ENCODE measurements at places on chromosomes 6 and 20.

GRCh38 chr20:61884571-61885389, 180.9 kb downstream of the TAF4 start:
- DNase-seq, result no peak

DNA sequence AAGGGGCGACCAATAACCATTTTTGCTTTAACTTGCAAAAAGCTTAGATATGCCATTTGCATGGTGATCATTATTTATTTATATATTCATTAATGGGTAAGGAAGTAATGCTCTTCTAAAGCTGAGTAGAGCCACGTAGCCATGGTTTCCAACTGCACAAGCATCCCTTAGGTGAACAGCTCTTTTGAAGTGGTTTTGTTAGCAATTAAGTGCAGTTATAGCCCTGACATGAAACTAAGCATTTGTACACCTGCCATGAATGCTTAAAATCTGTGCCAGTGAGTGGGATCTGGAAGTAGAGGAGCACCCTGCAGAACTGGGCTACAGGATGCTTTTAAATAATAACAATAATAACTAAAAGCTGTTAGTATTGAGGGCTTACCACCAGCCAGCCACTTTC, 19.1 kb downstream of the TRAF3IP2 start:
- no peak for DNase-seq

DNA sequence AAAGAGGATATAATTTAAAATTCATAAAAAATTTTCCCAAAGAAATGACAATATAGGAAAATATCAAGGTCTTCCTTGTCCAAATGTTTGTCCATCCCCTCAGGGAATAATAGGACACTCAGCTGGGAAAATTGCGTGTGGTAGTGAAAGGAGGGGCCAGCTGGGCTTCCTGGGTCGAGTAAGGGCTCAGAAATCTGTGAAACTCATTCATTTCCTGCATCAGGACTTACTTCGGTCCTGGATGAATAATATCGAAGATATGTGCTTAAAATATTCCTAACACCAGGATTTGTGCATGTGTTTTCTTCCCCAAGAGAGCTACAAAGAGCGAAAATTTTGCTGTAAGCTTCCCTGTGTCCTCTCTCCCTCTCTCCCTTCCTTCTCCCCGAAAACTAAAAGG, 118.2 kb upstream of the GJE1 start:
- peak; percentile 74 for DNase-seq

DNA sequence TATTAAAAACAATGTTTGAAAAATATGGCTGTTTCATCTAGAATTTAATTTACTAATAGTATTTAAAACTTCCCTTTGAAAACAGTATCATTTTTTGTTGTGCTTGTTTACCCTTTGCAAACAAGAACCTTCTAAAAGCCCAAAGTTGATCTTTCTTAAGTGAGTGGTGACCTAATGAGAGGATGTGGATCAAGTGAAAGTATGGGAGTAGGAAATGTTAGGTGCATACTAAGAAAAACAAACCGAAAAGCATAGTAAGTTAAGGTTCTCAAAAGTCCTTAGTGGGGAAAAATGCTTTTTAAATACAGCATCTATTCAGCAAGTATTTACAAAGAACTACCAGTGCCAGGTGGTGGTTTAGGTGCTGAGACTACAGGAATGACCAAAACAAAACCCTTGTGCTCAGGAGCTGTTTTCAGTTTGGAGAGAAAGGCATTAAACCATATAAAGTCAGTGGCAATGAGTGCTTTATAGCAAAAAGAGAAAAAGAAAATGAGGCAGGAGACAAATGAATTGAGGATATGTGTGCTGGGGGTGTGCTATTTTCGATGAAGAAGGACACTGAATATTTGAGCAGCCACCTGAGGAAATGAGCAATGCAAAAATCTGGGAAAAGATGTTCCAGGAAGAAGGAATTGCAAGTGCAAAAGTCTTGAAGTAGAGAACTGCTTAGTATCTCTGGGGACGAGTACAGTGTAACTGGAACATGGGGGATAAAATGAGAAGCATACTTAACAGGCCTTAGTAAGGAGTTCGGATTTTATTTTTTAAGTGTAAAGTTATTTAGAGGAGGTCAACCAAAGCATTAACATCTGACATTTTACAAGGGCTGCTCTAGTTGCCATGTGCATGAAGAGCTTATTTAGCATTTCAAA, 24.0 kb downstream of the RNF146 start:
- DNase-seq, result no peak

DNA sequence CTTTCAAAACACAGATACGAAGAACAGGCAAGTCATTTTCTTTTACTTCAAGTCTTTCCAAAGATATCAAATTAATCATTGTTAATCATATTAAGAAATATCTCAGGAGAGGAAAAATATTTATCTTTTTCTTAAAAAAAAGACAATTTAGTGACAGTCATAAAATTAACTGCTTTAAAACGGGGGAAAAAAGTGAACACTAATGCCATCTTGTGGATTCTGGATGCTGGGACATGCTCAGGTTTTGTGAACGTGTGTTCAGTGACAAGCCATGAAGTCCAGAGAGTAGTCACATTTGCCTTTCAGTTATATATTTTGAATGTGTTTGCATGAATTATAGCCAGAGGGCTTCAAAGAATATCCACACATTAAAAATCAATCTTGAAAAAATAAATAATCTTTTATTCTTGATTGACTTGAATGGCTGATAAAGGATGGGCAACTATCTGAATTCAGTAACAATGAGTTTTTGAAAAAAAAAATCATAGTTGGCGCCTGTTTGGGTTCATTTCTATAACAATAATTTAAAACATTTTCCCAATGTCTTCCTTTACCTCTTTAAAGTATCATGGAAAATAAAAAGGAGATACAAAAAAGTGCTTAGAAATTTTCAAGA, 74.7 kb upstream of the NOX3 start:
- no peak for DNase-seq

DNA sequence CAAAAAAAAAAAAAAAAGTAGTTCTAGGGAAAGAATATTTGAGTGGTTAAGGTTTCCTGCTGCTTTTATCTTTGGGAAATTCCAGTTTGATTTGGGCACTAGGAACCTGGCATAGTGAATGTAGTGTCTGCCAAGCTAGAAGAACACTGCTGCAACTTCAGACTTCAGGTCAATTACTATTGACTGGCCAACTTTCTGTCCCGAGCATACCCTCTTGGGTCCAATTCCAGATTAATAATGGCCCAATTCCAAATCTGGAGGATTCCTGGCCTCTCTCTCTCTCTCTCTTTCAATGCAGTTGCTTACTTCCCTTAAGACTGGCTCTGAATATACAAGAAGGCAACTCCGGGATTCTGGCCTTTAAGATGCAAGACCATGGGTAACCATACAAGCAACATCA, 74.9 kb downstream of the ANKEF1 start:
- DNase-seq, result no peak

- DNase-seq, result no peak
Measured at GRCh38 chr6:39947611-39948068, 13.4 kb upstream of the MOCS1 start.

GRCh38 chr6:139862311-139862710, 487.9 kb upstream of the CITED2 start:
- no peak for DNase-seq

- no peak for DNase-seq
Measured at GRCh38 chr20:24648919-24649318, 179.5 kb downstream of the SYNDIG1 start.

DNA sequence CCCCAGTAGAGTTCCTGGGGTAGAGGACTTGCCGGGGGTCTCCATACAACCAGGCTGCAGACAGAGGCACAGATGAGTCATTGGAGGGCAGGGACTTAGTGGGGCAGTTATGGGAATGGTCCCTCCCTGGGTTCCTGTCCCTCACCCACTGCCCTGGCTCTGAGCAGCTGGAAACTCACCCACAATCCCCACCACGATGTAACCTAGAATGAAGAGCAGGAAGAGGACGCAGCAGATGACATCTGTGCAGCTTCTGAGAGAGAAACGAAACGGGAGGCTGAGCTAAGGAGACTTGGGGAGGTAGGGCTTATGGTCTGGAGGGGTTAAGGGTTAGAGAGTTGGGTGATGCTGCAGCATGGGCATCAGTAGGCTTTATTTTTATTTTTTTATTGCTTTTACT, 2.9 kb downstream of the SLC44A4 start:
- no peak for DNase-seq

GRCh38 chr6:138943089-138943625, 44.9 kb downstream of the REPS1 start:
- no peak for DNase-seq

GRCh38 chr6:3518356-3519190, 61.7 kb upstream of the SLC22A23 start:
- DNase-seq, result peak; percentile 24

- DNase-seq, result no peak
Measured at GRCh38 chr20:5827098-5827853, 77.1 kb downstream of the SHLD1 start.

GRCh38 chr20:19807191-19807945, 49.3 kb downstream of the RIN2 start:
- DNase-seq, result no peak

DNA sequence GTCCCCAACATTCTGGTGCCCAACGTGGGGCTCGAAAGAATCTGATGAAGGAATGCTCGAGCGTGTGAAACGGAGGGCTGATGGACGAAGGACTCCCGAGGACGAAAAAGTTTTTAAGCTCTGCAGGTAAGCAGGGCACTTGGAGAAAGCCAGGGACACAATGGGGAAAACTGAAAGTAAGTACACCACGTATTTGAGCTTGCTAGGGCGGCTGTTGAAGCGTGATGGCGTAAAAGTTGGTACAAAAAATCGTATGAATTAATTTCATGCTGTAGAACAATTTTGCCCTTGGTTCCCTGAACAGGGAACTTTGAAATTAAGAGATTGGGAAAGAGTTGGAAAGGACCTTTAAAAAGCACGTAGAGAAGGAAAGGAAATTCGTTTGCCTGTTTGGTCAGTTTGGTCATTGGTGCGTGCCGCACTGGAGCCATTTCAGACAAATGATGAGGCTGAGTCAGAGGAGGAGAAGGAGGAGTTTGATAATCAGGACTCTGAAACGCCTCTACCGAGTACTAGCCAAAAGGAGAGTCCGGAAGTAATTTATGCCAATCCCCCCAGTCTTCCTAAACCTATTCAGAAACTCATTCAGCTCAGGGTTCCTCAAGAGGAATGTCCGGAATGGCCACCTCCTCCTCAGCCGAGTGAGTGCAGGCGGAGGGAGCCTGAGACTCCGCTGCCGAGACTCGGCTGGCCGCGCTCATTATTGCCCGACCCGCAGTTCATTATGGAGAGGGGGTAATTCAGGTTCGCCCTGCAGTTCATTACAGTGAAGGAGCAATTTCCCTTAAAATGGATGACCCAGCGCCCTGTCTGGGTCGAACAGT, 59.2 kb upstream of the PRSS16 start:
- no peak for DNase-seq

GRCh38 chr6:142602972-142603371, 301.2 kb downstream of the ADGRG6 start:
- DNase-seq, result no peak

DNA sequence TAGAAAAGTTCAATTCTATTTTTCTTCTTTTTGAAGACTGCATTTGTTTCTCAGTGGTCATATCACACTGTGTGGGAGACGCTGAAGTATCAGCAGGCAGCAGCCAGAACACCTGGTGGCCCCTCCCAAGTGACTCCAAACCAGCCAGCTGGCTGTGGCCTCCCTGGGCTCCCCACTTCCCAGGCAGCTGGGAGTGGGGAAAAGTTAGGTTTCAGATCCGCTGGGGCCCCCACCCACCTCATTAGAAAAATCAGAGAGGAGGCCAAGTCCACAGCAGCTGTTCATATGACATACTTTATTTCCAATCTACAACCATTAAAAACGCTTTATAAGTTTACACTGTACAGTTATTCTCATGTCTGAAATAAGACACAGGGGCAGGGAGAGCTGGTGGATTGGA, 3.6 kb upstream of the DSN1 start:
- no peak for DNase-seq

GRCh38 chr6:31546339-31546957, at the start of gene ATP6V1G2:
Gene ATP6V1G2 (minus strand): TSS chr6:31546608. CDS start chr6:31546559, 49 bp downstream.
- DNase-seq, result peak; percentile 86

- DNase-seq, result no peak
Measured at GRCh38 chr6:81906041-81906440, 153.6 kb upstream of the TENT5A start.

DNA sequence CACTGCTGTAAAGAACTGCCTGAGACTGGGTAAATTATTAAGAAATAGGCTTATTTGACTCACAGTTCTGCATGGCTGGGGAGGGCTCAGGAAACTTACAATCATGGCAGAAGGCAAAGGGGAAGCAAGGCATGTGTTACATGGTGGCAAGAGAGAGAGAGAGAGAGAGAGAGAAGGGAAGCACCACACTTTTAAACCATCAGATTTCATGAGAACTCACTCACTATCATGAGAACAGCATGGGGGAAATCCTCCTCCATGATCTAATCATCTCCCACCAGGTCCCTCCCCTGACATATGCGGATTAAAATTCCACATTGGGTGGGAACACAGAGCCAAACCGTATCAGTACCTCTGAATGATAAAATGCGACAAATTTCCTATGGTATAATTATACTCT, 203.9 kb upstream of the MARCKS start:
- DNase-seq, result no peak

DNA sequence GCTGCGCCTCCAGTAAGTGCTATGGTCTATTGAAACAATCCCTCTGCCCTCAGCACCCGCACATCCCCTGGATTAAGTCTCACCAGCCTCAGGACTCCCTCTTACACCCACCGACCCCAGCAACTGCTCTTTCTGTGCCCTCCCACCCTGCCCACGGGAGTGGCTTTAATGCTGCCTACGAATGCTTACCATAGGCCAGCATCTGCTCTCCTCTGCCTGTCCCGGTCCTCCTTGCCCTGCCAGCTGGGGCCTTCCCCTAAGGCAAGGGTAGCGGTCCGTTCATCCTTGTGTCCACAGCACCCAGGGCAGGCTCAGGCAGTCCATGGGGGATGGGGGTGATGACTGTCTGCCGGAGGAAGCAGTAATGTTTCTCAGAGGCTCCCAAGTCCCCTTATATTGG, 4.1 kb downstream of the EBF4 start:
- DNase-seq, result no peak

DNA sequence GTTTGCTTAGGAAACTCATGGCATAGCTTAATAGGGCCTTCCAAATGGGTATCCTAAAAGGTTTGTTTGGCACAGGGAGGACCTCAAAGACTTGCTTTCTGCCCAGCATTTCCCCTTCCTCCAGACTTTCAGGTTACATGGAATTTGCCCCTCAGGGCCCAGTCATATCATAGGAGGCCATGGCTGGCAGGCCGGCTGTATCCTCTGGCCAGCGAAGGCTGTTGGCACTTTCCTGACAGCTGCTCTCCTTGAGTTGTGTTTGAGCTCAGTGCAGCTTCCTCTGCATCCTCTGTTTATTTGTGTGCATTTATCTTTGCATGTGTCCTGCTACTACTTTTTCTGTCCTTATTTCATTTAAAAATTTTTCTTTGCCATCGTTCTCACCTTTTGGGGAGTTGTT, 90.9 kb downstream of the ANKS1A start:
- no peak for DNase-seq

GRCh38 chr6:94099072-94099471, 679.7 kb upstream of the EPHA7 start:
- DNase-seq, result no peak

Data from AG04450 (cell line).